Activated CD4-positive, alpha-beta T cell treated with anti-CD3 and anti-CD28 coated beads, Interleukin-2, amount 10 ng/mL, durations not matched to agents 7 days and 5 days (primary cell): ENCODE measurements at places on chromosomes 4 and X. TPM values are rescaled to one million over a fixed set of nuclear protein-coding genes. Genes with fewer than 3 reads are reported as not detected.

Gene RIBC1
- total RNA-seq = 1.1 TPM

Gene SPARCL1
- total RNA-seq = not detected

Gene UGT8
- total RNA-seq = 0.12 TPM

Gene HS3ST1
- total RNA-seq = not detected

Gene AMER1
- 4.2 TPM for total RNA-seq

Gene RBMXL3
- not detected for total RNA-seq

Gene PDE6B
- total RNA-seq = 18.7 TPM

Gene NXF2
- not detected for total RNA-seq

Gene POF1B
- 0.12 TPM for total RNA-seq

Gene SLC6A14
- total RNA-seq = not detected
